Prostate gland (tissue), 2 donors: ENCODE measurements at places on chromosomes 7 and 10. TPM values are rescaled to one million over a fixed set of nuclear protein-coding genes. Genes with fewer than 3 reads are reported as not detected.

The MEOX2 gene
- 0.46 TPM for total RNA-seq

DNA sequence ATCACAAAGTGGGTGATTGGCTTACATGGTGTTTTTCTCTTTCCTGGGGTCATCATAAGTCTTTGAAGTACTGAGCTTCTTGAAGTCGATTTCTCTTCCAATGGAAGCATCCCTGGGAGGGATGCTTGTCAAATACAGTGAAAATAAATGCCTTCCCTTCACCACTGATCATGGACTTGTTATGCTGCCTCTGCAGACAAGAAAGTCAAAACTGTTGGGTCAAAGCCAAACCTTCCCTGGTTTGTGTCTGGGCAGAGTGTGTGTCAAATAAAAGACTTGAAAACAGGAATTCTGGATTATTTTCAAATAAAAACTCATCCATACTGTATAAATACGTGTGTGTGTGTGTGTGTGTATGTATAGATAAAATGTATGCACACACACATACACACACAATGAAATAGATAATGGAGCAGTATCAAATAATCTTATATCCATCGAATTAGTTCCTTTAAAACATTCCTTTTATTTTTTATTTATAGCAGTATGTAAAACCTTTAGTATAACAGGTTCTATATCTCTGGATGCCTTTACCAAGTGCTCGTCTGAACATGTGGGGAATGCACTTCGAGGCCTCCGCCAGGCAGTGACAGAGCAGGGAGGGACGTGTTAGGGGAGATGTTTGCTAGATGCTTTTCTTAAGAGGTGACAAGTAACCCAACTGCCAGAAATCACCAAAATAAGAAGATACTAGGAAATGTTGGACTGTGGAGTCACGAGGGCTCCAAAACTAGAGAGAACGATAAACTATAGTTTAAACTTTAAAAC is 27.2 kb upstream of the WNT16 start:
- no peak overlapping the region for H3K27ac ChIP-seq
- no peak overlapping the region for H3K4me3 ChIP-seq
- H3K36me3 ChIP-seq, result no peaks in the 10 kb centered on the region
- H3K27me3 ChIP-seq, result no peaks in the 10 kb centered on the region

The ANKRD26 gene
- 10.5 TPM for total RNA-seq

- no peak for DNase-seq
- H3K36me3 ChIP-seq, result no peaks in the 10 kb centered on the region
- H3K27me3 ChIP-seq, result no peaks in the 10 kb centered on the region
- H3K4me3 ChIP-seq, result no peak overlapping the region
Observed at GRCh38 chr10:17563452-17563851, 53.7 kb downstream of the HACD1 start.

DNA sequence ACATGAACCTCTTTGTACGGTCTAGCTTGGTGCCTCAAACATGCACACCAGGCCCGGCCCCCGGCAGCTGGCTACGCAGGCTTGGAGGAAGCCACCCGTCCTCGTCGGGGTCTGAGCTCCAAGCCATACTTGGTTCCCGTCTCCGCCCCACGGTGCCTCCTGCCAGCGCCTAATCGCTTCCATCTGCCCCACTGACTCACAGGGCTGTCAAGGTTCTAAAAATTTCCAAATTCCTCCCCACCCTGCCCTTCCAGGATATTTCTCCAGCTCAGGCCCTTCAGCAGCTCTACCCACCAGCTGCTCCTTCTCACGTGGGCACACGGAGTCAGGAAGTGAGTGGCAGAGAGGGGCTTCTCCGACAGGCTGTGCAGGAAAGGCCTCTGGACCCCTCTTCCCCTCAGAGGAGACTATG is 38.8 kb downstream of the TMEM270 start:
- DNase-seq, result no peak
- peak overlapping the region; percentile 41 for H3K27ac ChIP-seq
- no peaks in the 10 kb centered on the region for H3K36me3 ChIP-seq
- H3K4me3 ChIP-seq, result no peak overlapping the region
- H3K4me1 ChIP-seq, result no peaks in the 10 kb centered on the region

GRCh38 chr10:5076615-5077014 is 17.6 kb upstream of the AKR1C3 start:
- H3K36me3 ChIP-seq, result no peaks in the 10 kb centered on the region
- DNase-seq, result no peak
- H3K27me3 ChIP-seq, result peaks cover 2% of the 10 kb centered on the region

The ZPBP gene
- not detected for total RNA-seq

- H3K27me3 ChIP-seq, result no peaks in the 10 kb centered on the region
- no peak overlapping the region for H3K4me3 ChIP-seq
- H3K36me3 ChIP-seq, result no peaks in the 10 kb centered on the region
- H3K4me1 ChIP-seq, result no peaks in the 10 kb centered on the region
Observed at GRCh38 chr7:47520406-47520805, 61.5 kb downstream of the TNS3 start.

The RAMP3 gene
- total RNA-seq, result 43.5 TPM

DNA sequence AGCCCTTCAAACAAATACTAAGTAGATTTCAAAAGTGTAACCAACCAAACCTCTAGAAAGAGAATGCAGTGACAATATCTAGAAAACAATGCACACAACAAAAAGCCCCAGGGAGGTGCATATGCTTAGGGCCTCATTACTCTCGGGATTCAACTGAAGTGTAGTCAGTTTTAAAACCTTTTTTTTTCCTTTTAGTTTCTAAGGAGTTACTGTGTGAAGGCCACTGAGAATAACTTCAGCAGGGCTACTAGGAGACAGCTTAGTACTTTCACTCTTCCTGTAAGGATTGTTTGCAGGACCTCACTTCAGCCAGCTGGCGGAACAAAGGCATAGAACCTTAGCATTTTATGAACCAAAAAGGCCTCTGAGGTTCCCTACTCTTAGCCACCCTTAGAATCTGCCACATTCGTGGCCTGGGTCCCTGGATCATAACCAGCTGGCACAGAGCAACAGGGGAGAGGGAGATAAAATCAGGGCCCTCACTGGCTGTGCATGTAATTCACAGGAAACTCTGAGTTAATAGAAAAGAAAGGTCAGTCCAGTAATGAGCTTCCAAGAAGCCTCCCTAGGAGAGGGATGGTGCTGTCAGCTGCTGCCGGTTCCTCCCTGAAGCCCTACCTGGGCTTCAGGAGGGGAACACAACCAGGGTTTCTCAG is 3.6 kb downstream of the VOPP1 start:
- H3K27ac ChIP-seq, result no peak overlapping the region
- H3K27me3 ChIP-seq, result no peaks in the 10 kb centered on the region
- no peak for DNase-seq
- no peak overlapping the region for H3K4me3 ChIP-seq

The TMEM270 gene
- 4.9 TPM for total RNA-seq

The OR6B1 gene
- total RNA-seq, result not detected

DNA sequence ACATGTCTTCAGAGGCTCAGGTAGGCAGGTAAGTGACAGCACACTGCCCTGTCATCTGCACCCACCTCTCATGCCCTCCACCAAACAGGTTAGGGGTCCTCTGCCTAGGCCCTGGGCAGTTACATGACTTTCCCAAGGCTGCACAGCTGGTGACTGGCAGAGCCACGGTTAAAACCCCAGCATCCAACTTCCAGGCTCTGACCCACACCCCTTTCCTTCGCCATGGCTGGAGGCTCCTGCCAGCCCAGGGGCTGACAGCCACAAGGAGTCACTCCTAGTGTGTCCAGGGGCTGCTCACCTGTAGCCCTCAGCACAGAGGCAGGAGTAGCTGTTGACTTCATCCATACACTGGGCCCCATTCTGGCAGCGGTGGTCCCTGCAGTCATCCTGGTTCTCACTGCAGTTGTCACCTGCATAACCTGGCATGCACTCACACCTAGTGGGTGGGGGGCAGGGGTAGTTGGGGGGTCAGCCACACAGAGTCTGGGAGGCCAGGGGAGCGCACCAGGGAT is 175.0 kb downstream of the SLIT1 start:
- no peak overlapping the region for H3K4me3 ChIP-seq
- H3K27ac ChIP-seq, result no peak overlapping the region
- DNase-seq, result no peak

- no peak overlapping the region for H3K4me3 ChIP-seq
- H3K27me3 ChIP-seq, result no peaks in the 10 kb centered on the region
Observed at GRCh38 chr7:150339409-150339809, 2.0 kb downstream of the RARRES2 start.

- H3K4me3 ChIP-seq, result no peak overlapping the region
- no peaks in the 10 kb centered on the region for H3K4me1 ChIP-seq
- no peak for DNase-seq
- peaks cover 4% of the 10 kb centered on the region for H3K27me3 ChIP-seq
Observed at GRCh38 chr10:26689399-26689798, 8.1 kb upstream of the PDSS1 start.

- no peaks in the 10 kb centered on the region for H3K36me3 ChIP-seq
- H3K27ac ChIP-seq, result no peak overlapping the region
- no peaks in the 10 kb centered on the region for H3K4me1 ChIP-seq
Observed at GRCh38 chr10:114288424-114289095, 49.5 kb downstream of the VWA2 start.

DNA sequence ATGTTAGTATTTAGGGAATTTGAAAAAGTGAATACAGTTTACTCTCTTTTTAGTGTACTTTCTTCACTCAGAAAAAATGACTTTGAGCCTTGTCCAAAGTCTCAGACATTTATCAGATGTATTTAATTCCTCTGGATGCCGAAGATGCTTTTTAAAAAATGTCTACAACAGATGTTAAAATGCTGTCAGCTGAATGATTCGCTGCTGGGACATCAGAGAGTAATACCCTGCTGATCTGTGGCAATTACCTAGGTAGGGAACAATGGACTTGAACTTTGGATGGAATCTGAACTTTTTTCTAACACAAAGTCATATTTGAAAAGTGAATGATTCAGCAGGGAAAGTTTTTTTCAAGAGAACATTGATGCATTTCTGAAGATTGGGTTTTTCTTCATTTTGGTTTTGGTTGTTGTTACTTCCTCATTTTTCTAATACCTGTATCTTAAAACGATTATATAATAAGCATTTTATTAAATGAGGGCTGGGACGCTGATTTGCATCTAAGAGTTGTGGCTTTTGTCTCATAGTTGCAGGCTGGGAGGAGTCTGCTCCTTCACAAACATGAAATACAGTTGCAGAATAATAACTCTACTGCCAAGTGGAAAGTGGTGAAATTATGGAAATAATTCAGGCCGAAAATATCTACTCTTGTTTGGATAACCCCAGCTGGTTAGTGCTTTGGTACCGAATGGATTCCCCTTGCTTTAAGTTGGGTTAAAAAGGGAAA is 98.0 kb downstream of the SPAG6 start:
- no peak for DNase-seq
- H3K4me1 ChIP-seq, result no peaks in the 10 kb centered on the region
- no peaks in the 10 kb centered on the region for H3K36me3 ChIP-seq
- H3K4me3 ChIP-seq, result no peak overlapping the region

The ZNF92 gene
- 8.7 TPM for total RNA-seq

The RNF32 gene
- total RNA-seq, result 2.4 TPM

- no peaks in the 10 kb centered on the region for H3K36me3 ChIP-seq
- no peaks in the 10 kb centered on the region for H3K4me1 ChIP-seq
- H3K27me3 ChIP-seq, result no peaks in the 10 kb centered on the region
- no peak for DNase-seq
- H3K4me3 ChIP-seq, result no peak overlapping the region
- H3K27ac ChIP-seq, result no peak overlapping the region
Observed at GRCh38 chr7:151672716-151673115, 153.0 kb upstream of the RHEB start.

GRCh38 chr7:2688409-2689342 is 674 bp downstream of the AMZ1 start:
- no peak overlapping the region for H3K27ac ChIP-seq
- H3K36me3 ChIP-seq, result no peaks in the 10 kb centered on the region
- peak overlapping the region; percentile 28 for H3K4me3 ChIP-seq
- peaks cover 8% of the 10 kb centered on the region for H3K27me3 ChIP-seq
- no peaks in the 10 kb centered on the region for H3K4me1 ChIP-seq
- no peak for DNase-seq

The MARCHF5 gene
- total RNA-seq, result 20.8 TPM

DNA sequence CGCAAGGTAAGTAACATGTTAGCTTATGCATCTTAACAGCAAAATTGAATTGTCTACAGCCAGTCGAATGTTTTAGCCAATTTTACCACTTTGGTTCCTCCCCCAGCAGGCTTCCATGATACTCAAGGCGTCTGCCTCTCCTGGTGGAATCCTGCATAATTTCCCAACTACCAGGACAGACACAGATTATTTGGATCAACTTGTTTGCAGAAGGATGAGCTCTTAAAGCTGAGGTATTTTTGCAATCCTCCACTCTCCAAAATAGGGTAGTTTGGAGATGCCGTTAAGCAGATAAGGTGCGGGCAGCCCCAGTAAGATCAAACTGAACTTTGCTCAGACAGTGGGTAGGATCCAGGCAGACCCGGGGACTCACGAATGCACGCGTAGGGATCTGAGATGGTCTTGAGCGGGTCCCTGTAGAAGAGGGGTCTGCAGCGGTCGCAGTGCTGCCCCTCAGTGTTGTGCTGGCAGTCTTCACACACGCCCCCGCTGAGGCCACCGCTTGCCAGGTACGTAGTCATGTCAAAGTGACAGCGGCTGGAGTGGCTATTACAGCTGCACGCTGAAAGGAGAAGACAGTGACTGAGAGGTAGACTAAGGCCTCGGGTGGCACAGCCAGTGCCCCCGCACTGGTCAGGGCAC is 27.4 kb downstream of the LAMB4 start:
- H3K27me3 ChIP-seq, result no peaks in the 10 kb centered on the region
- no peaks in the 10 kb centered on the region for H3K4me1 ChIP-seq
- no peaks in the 10 kb centered on the region for H3K36me3 ChIP-seq
- H3K27ac ChIP-seq, result no peak overlapping the region

GRCh38 chr10:49645871-49646870 is 32.3 kb downstream of the CHAT start:
- H3K27ac ChIP-seq, result no peak overlapping the region
- H3K4me1 ChIP-seq, result no peaks in the 10 kb centered on the region
- no peaks in the 10 kb centered on the region for H3K36me3 ChIP-seq
- H3K27me3 ChIP-seq, result no peaks in the 10 kb centered on the region
- no peak overlapping the region for H3K4me3 ChIP-seq

GRCh38 chr10:125468278-125468677 is 214.7 kb downstream of the TEX36 start:
- H3K36me3 ChIP-seq, result no peaks in the 10 kb centered on the region
- H3K27ac ChIP-seq, result no peak overlapping the region
- no peak for DNase-seq
- H3K27me3 ChIP-seq, result no peaks in the 10 kb centered on the region
- H3K4me3 ChIP-seq, result no peak overlapping the region

DNA sequence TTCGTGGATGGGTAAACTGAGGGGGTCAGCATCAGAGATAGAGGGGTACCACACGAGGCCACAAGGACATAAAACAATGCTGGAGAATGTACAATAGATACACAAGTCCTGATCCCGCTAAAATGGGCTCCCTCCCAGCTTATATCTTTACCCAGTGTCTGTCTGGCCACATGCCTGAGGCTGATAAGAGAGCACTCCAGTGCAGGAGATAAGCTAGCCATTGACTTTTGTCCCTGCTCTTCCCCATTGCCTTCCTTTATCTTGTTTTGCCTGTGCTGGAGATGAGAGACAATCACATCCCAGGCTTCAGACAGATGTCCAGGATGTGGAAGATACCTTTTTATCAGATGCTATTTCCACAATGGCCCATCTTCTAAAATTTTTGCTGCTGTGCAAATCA is 6.0 kb downstream of the GAD2 start:
- no peak overlapping the region for H3K27ac ChIP-seq
- no peaks in the 10 kb centered on the region for H3K36me3 ChIP-seq
- DNase-seq, result no peak
- no peak overlapping the region for H3K4me3 ChIP-seq
- H3K4me1 ChIP-seq, result no peaks in the 10 kb centered on the region

The CLCN1 gene
- total RNA-seq, result not detected
